ENCODE measurements at places on chromosomes 12 and 14.

DNA sequence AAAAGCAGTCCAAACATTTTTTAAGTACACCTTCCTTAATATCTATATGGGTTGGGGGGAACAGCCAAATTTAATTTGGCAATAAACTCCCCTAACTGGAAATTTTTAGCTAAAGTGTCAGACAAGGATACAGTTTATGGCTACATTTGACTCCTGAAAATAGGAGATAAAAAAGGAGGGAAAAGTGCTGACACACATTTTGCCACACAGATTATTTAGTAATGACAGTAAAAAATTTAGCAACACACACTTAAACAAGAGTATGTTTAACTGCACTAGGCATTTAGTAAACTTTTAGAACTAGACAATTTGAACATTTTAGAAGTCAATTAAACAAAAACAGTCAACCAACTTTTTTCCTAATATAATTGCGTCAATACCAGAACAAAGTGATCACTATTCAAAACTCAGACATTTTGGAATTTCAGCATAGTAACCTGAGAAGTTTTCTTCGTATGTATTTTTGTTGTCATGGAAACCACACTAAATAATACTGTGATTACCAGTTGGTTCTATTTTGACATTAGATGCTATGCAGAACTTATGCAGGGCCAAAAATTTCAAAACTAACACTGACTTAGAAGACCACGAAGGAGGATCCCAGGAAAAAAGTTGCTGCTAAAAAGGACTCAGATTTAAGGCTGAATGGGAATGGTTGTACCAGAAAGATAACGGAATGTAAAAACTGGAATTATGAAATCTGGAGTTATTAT lies 13.4 kb downstream of the GMFB start:
- no peak for DNase-seq

- DNase-seq = no peak
These were observed 116.2 kb downstream of the PRMT8 start for GRCh38 chr12:3607039-3607720.

GRCh38 chr12:69726922-69727321 lies 11.7 kb upstream of the RAB3IP start:
- DNase-seq = no peak

DNA sequence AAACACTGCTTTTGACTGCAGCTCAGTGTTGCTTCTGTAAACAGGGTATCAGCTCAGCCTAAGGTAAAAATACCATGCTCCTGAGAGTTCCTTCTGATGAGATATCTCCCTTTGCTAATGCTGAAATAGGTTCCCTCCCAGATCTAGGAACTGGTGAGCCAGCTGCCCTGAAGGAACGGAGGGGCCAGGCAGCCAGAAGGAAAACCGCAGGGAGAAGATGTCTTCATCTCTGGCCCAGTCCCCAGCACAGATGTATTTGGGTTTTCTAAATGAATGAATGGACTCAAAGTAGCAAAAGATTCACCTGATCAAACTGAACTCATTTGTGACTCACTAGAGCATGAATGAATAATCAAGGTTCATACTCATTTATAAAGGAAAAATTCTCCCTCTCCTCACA lies 247.8 kb downstream of the MSRB3 start:
- no peak for DNase-seq

GRCh38 chr12:55250944-55251343 lies 6.5 kb downstream of the OR6C74 start:
- DNase-seq = no peak

DNA sequence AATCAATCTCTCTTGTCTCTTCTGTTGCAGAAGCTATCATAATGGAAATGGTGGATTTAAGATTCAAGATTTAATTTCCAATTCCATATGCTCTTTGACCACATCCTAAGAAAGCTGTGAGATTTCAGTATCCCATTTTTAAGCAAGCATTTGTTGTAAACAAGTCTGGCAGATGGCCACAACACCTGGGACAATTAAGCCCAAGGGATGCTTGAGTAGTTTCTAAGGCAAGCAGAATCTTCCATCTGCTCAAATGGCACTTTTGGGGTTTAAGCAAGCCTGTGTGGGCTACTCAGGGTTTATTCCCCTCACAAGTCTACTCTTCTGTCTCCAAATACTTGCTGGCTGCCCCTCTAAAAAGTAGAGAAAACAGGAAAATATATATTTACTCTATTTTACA lies 304.7 kb upstream of the SYT1 start:
- DNase-seq = no peak

GRCh38 chr12:50110762-50111351 lies 1.2 kb upstream of the COX14 start:
- no peak for DNase-seq

DNA sequence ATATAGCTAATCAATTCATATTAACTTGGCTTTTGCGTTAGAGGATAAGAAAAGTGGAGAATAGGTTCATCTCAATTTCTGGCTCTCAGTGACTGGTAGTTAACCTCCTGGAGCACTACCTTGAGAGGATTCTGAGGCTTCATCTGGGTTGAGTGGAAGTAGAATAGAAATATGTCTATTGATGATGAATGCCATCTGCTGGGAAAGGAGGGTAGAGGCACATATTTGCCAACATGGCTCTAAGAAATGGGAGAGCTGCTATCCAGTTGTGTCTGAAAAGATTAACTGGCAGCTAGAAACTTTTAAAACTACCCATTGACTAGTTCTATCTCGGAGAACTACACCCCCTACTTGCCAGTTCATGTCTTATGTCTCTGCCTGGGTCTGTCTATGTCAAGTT lies 530.1 kb downstream of the NRXN3 start:
- no peak for DNase-seq

GRCh38 chr12:65529771-65530435 lies 251.4 kb downstream of the MSRB3 start:
- no peak for DNase-seq

DNA sequence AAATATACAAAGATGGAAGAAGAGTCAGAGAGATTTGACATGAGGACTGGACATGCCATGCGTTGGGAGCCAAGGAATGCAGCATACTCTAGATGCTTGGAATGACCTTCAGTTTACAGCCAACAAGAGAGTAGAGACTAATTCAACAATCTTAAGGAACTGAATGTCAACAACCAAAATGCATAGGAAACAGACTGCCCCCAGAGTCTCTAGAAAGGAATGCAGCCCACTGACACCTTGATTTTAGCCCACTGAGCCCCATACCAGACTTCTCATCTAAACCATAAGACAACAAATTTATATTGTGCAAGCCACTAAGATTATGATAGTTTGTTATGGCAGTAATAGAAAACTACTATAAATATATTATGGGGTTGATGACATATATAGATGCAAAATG lies 611.2 kb downstream of the RPS29 start:
- no peak for DNase-seq

DNA sequence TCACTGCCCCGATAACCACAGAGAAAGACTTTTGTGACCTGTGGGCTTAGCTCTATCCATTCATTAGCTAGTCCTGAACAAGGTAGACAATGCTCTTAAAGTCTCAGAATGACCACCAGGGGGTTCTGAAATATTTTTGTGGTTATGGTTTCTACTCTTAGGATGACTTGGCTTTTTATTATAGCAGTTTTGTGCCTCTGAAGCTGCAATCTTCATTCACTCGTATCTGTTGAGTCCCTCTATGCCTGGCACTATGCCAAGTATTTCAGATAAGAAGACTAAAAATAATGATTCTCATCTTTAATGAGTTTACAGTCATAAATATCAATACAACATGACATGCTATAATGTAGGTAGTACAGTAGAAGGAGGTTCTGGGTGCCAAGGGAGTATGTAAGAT lies 130.8 kb upstream of the TRHDE start:
- DNase-seq = no peak

- no peak for DNase-seq
These were observed 52.0 kb downstream of the RNF34 start for GRCh38 chr12:121451961-121452339.

DNA sequence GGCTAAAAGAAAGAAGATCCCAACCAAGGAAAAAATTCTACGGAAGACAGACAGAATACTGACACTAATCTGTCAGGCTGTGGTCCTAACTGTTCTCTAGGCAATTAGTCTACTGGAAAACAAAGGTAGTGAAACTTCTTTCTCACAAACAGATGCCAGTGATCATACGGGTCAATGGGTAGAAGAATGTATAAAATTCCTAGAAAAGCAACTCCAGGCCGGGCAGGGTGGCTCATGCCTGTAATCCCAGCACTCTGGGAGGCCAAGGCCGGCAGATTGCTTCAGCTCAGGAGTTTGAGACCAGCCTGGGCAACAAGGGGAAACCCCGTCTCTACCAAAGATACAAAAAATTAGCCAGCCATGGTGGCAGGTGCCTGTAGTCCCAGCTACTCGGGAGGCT lies 64.8 kb downstream of the HECTD4 start:
- no peak for DNase-seq

- DNase-seq = no peak
These were observed 30.3 kb downstream of the C14orf132 start for GRCh38 chr14:96069421-96069820.

GRCh38 chr12:57842342-57843294 lies 3.9 kb downstream of the CTDSP2 start:
- DNase-seq = no peak

GRCh38 chr12:112574896-112575558 lies 156.3 kb downstream of the PTPN11 start:
- no peak for DNase-seq

- peak; percentile 21 for DNase-seq
These were observed 86.3 kb upstream of the NID2 start for GRCh38 chr14:52154992-52155650.

GRCh38 chr14:100674897-100675619 lies 51.6 kb upstream of the DLK1 start:
- no peak for DNase-seq

- no peak for DNase-seq
These were observed 15.6 kb downstream of the OTUB2 start for GRCh38 chr14:94041551-94042346.

- DNase-seq = no peak
These were observed 21.5 kb upstream of the TC2N start for GRCh38 chr14:91888641-91889476.

DNA sequence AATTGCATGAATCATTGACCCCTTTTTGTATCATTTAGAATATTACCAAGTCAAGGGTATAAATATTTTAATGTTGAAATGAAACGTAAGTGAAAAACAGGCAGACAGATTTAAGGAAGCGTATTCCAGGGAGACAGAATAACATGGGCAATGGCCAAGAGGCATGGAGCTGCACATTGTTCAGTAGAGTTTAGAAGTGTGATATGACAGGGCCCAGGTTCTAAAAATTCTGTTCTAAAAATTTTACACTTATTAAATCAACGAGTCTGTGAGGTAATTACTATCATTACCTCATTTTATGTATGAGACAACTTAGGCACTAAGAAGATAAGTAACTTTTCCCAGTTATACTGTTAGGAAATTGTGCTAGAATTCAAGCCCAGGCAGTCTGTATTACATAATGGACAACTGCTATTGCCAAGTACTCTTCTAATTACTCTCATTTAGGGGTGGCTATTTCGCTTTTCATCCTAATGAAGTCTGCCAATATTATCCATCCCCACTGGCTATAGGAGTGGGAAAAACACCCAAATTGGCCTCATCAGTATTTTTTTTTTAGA lies 103.2 kb upstream of the NAV3 start:
- DNase-seq = no peak

DNA sequence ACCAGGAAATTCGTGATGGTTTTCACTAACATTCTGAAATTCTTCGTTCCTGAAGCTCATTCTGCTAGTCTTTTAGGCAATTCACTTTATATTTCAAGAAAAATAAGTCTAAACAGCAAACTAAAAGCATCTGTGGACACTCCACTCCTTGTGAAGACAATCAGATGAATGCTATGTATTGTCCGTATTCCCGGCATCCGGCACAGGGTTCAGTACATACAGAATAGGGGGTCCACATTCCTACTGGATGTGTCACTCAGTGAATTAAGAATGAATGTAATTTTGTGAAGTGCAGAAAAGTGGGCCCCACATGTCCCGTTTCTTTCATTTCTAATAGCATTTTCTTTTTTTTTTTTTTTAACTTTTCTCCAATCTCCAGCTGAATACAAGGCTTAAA lies 241.3 kb downstream of the GRIN2B start:
- no peak for DNase-seq

- DNase-seq = no peak
These were observed 24.6 kb upstream of the NCOR2 start for GRCh38 chr12:124592050-124592449.

GRCh38 chr12:3141339-3142321 lies 64.5 kb downstream of the TSPAN9 start:
- DNase-seq = no peak

DNA sequence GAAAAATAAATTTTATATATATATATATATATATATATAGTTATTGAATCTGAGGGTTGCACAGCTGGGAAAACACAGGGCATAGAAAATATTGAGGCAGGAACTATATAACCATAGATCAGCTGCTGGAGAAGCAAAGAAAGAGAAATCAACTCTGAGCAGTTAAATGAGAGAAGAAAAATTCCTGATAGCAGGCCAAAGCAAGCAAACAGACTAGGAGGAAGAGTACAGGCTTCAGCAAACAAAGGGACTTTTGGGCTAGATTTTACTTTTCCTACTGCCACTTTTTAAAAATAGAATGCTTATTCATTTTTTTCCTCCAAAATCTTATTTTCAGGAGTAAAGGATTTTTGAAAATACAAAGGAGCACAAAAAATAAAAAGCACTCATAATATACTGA lies 216.0 kb upstream of the PRKD1 start:
- no peak for DNase-seq

GRCh38 chr12:121990692-121991603 lies 30.7 kb upstream of the BCL7A start:
- no peak for DNase-seq

- DNase-seq = no peak
These were observed 729.2 kb downstream of the LRFN5 start for GRCh38 chr14:42335918-42336317.

GRCh38 chr12:3777206-3777809 lies 24.4 kb upstream of the CRACR2A start:
- DNase-seq = peak; percentile 36

DNA sequence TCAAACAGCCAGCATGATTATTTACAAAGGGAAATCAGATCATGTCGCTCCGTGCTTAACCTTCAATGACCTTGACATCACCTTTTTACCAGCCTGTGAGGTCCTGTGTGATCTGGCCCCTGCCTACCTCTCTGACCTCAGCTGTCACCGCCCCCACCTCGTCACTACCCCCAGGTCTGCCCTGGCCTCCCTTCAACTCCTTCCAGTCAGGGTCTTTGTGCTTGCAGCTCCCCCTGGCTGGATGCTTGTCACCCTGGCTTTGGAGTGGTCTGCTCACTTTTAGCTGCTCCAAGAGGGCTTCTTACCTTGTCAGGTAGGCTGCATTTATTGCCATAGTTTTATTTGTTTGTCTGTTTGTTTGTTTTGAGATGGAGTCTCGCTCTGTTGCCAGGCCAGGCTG lies 8.2 kb upstream of the MAX start:
- DNase-seq = no peak
